ENCODE measurements at places on chromosomes 13 and 19.

DNA sequence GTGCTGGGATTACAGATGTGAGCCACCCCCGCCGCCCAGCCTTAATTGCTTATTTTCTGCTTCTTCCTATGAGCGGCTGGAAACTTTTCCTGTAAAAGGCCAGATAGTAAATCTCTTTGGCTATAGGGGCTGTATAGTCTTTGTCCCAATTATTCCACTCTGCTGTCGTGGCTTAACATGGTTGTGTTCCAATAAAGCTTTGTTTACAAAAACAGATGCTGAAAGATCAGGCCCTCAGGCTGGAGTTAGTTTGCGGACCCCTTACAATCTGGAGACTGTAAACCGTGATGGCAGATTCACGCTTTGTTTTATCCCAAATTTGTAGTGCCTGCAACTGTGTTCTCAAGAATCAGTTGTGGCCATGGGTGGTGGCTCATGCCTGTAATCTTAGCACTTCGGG is 10.7 kb downstream of the KCNC3 start:
- DNase-seq, result no peak

DNA sequence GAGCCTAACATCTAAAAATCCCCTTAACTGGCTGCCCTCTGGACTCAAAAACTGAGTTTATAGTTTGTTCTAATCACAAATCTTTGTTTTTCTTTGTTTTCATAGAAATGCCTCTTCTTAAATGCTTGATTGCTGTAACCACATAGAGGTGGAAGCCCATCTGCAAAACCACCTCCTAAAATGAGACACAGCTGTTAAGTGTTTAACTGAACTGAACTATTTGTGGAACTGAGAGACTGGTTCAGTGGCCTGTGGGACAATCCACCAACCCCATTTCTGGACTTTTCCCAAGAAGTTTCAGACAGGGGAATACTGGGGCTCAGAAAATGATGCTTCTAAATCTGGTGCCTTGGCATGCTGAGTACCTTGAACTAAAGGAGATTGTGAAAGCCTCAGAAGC is 50.9 kb upstream of the TM9SF2 start:
- no peak for DNase-seq

- DNase-seq, result no peak
Measured at GRCh38 chr13:79501538-79502232, 20.7 kb downstream of the NDFIP2 start.

DNA sequence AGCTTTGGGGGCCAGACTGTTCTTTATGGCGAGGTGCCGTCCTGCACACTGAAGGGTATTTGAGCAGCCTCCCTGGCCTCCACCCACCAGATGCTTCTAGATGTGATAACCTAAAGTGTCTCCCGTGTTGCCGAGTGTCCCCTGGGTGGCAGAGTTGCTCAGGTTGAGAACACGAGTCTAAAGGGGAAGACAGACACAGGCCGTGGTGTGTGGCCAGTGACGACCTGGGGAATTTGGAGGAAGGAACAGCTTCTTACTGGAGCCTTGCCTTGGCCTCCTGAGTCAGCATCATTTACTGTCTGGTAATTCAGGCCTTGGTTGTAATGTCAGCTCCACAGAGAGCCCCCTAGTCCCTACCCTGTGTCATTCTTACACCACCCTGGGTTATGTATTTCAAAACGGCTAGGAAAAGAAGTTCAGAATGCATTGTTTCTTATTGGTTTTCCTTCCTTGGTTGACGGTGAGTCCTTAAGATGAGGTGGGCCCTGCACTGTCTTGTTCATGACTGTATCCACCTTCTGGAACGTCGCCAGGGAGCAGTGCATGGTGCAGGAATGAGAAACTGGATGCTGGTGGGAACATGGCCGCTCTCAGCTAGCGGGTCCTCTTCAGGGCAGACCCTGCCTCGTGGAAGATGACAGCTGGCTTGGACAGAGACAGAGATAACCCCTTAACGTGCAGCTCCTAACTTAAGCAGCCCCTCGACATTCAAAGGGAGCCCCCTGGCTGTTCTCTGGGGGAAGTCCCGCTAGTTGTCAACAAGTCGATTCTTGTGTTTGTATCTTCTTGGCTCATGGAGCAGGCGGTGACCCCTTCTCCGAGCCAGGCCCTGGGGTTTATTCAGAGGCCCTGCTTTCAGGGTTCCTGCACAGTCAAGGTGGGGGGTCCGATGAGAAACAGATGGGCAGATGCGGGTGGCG is 7.2 kb downstream of the SIN3B start:
- DNase-seq, result no peak

DNA sequence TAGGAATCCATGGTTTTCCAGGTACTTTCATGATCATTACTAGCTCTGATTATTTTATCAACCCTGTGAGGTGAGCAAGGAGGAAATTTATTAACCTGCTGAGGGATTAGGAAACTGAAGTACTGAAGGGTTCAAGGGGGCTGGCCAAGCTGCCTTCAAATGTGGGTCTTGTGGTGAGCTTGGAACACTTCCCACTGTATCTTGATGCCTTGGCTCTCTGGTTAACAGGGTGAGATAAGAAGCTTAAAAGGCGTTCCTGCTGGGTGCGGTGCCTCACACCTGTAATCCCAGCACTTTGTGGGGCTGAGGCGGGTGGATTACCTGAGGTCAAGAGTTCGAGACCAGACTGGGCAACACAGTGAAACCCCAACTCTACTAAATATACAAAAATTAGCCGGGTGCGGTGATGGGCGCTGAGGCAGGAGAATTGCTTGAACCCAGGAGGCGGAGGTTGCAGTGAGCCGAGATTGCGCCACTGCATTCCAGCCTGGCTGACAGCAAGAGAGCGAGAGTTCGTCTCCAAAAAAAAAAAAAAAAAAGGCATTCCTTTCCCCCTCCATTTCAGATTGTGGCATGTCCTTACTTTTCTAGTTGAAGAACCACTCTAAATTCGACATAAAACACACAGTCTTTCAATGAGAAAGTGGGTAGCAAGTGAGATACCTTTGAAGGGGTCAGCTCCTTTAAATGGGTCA is 70.2 kb downstream of the KLF2 start:
- DNase-seq, result no peak

DNA sequence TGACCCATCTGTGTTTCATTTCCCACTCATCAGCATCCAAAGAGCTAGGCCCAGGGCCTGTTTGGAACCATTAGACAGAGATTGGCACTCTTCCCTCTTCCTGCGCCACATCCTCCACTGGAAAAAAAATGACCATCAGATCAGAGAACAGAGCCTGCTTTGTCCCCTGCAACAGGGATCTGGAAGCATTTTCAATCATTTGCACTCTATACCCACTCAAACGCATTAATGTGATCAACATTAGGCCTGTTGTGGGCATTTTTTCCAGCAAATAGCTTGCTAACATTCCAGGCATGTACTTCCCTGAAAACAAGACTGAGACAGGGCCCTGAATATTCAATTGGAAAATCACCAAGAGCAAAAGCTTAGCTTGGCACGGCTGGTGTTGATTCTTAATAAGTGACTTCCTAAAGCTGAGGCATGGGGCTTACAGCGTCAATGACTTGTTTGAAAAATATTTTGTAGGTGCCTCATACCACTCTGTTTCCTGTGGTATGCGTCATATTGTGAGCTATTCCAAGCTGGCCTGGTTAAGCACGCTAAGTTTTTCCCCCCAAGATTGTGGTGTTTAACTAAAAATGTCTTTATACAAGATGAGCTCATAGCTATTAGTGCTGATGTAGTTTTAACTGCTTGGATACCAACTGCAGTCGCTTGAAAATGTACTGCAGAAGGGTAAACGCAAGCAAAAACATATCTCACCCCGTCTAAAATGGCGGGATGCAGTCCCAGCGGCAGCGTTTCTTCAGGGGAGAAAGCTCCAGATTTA is 404.4 kb downstream of the SPRY2 start:
- DNase-seq, result no peak

DNA sequence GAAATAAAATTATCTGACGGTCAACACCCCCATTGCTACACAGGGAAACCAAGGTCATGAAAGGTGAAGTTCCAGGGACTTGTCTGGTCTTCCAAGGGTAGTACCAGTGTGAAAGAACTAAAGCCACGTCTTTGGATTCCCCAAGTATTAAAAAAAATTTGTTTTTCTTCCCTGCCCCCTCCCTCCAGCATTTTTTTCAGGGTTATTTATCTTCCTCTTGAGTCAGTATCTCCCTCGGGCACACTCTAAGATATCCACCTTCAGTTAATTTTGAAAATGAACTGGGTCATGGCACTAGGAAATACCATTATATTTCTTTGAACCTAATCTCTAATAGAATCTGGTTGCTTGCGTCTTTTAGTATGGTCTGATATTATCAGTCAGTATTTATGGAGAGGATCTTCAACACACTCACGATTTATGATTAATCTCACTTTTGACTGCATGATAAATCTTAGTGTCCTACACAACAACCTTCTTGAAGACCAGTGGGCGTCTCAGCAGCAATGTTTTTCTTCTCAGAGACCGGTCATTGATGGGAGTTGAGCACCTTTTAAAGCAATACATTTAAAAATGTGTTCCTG is 9.1 kb downstream of the ATP8A2 start:
- no peak for DNase-seq

DNA sequence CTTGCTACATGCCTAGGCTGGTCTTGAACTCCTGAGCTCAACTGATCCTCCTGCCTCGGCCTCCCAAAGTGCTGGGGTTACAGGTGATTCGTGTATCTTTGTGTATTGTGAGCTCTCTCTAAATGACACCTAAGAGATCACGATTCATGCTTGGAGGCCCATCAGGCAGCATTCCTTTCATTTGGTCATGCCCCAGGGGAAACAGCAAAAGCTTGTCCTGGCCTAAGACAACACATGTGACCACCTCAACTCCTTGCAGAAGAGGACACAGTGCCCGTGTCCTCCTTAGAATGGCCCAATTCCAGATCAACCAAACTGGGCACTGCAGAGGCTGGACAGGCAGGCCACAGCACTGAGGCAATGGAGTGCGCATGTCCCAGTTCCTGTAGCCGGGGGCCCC is 32.5 kb downstream of the ZC3H4 start:
- no peak for DNase-seq

DNA sequence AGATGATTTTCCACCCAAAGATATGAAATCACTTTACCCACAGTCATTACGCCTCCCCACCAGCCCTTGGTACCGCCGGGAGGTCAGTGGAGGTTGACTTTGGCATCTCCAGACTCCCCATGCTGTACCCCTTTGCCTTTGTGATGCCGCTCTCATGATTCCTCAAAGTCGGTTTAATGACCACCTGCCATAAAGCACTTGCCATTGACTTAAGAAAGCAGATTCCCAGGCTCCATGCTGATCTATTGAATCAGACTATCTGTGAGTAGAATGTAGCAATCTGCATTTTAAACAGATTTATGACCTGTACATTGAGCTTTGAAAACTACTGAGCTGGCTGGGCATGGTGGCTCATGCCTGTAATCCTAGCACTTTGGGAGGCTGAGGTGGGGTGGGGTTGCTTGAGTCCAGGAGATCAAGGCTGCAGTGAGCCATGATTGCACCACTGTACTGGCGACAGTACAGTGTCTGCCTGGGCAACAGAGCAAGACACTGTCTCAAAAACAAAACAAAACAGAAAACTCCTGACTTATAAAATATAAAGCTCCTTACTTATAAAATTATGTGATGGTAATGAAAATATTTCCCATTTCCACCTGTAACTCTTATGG is 235.2 kb downstream of the KLF5 start:
- DNase-seq, result no peak

- DNase-seq, result no peak
Measured at GRCh38 chr19:46303322-46303690, 6.5 kb downstream of the HIF3A start.

DNA sequence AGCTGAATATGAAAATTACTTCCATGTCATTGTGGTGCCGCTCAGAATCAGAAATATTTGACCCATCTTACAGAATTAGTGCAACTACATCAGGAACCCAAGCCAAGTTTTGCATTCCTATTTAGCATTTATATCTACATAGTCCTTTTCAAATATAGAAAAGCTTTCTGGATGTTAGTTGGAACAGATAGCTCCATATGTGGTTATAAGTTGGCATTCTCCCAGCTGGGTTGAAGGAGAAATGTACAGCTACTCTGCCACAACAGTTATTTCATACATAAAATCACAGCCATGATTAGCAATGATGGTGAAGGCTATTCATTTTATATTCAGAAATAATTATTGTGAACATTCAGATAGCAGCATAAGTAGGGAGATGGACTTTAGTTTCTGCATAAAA is 28.2 kb downstream of the HPN start:
- DNase-seq, result no peak

- DNase-seq, result no peak
Measured at GRCh38 chr13:98014766-98015165, 61.3 kb downstream of the IPO5 start.

DNA sequence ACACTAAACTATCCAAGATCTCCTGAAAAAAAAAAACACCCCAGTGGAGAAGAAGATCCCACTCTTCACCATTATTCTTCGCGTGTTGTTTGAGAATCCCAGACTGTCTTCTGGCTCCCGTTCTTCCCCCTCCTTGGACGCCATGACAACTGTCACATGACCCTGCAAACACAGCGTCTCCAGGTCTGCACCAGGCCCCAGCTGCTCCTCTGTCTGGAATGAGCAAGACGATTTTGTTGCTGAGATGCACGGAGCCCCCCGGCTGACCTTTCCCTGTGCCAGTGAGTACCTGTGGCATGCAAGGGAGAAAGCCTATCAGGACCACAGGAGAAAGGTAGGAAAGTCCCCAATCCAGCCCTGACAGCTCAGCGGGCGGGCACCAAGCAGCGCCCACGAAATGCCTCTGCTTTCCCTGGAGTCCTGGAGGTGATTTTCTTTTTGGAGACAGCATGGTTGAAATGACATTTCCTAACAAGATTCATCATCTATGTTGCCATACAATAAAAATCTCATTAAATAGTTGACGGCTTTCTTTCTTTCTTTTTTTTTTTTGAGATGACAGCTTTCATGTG is at the start of gene CFAP97D2:
CFAP97D2 (plus strand) TSS at position 171 of the 572 bp plus-strand sequence; CDS start at position 245, 74 bp downstream.
- DNase-seq, result no peak

DNA sequence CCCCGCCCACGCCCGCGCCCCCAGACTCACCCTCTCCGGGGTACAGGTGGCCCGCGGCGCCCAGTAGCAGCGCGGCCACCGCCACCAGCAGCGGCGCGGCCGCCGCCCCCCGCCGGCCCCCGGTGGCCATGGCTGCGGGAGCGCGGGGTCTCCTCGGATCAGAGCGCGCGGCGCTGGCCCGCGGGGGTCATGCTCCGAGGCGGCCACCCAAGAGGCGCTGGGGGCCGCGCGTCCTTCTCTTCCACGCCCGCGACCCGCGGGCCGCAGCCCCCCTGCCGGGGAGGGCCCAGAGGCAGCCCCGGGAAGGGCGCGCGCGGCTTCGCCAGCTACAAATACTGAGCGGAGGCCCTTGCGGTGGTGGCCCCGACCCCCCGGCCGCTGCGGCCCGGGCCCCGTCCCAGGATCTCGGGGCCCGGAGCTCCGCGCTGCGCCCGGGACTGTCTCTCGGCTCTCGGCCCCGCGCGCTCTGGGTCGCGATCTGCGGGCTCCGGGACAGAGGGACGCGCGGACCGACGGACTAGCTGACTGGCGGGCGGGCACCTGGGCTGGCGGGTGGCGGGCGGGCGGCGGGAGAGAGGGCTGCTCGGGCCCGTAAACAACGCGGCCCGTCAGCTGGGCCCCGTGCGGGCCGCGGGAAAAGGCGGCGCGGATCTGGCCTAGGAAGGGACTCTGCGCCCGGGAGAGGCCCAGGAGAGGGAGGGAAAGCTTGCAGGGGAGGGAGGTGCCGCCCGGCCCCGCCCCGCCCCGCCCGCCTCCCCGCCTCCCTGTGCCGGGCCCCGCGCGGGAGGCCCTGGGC is at the start of gene INSR:
INSR (minus strand) TSS at position 653 of the 796 bp plus-strand sequence; CDS start at position 130, 523 bp downstream.
- DNase-seq, result peak; percentile 43
